T-helper 22 cell (primary cell): ENCODE measurements at places on chromosomes 7 and 10.
A peak's percentile ranks its signal among the peaks of the same experiment; 100 is the strongest.

- DNase-seq: no peak
Measured at GRCh38 chr7:112080441-112080840, 125.8 kb downstream of the DOCK4 start.

DNA sequence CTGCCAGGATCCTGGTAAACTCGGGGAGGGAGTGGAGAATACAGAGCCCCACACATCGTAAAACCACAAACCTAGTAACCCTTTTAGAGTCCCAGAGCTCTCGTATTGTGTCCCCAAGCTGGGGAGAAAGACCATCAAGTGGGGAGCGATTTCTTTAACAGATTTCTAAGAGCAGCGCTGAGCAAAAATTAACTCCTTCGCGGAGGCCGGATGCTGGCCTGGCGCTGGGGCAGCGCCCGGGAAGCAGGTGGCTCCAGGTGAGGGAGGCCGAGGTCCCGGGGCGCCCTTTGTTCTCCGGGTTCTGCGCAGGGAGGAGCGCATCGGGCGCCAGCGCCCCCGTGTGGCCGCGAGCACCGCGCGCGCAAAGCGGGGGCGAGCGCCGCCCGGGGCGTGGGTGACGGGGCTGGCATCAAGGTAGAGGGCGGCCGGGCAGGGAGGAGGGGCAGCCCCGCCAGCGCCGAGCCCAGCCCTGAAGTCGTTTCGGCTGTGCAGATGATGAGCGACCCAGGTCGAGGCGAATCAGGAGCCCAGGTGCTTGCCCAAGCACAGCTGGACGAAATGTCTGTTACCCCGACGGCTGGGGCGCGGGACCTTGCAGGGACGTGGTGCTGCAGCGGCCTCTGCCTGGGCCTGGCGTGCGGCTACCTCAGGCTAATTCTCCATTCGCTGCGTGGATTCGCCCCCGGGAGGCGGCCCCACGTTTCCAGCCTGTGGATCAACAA, 10.4 kb upstream of the FGFR2 start:
- DNase-seq: no peak

DNA sequence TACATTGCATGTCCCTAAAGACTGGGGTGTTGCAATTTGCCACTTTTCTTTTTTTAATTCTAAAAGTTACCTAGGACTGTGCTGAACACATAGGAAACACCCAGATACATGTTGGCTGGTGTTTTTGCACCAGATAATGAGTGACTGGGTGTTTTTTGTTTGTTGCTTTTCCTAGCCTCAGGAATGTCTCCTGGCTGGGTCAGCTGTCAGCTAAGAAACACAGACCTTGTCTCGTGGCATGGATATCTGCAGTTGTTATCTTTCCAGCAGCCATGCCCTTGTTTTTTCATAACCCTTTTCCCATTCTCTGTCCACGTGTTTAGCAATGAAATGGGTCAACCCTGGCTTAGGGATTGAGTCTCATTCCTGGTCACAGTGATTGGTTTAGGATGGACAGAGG, 433.9 kb upstream of the ZMIZ1 start:
- DNase-seq: no peak

- peak; percentile 73 for DNase-seq
Measured at GRCh38 chr10:17229967-17230682, 2.1 kb downstream of the VIM start.
